ENCODE measurements at places on chromosomes 1 and 21.

GRCh38 chr1:93695411-93696005, 13.9 kb upstream of the BCAR3 start:
- DNase-seq: no peak

- DNase-seq: no peak
Measured at GRCh38 chr1:116376729-116377086, 3.7 kb downstream of the ATP1A1 start.

DNA sequence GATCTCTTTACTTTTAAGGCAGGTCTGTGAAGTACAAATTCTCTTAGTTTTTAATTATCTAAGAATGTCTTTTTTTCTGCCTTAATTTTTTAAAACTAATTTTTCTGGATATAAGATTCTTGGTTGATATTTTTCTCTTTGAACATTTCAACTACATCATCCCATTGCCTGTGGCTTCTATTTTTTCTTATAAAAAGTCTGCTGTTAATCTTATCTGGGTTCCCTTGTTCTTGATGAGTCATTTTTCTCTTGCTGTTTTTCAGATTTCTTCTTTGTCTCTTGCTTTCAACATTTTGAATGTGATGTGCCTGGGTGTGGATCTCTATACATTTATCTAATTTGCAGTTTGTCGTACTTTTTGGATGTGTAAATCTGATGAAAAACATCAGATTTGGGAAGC, 525.2 kb upstream of the PBX1 start:
- DNase-seq: no peak

DNA sequence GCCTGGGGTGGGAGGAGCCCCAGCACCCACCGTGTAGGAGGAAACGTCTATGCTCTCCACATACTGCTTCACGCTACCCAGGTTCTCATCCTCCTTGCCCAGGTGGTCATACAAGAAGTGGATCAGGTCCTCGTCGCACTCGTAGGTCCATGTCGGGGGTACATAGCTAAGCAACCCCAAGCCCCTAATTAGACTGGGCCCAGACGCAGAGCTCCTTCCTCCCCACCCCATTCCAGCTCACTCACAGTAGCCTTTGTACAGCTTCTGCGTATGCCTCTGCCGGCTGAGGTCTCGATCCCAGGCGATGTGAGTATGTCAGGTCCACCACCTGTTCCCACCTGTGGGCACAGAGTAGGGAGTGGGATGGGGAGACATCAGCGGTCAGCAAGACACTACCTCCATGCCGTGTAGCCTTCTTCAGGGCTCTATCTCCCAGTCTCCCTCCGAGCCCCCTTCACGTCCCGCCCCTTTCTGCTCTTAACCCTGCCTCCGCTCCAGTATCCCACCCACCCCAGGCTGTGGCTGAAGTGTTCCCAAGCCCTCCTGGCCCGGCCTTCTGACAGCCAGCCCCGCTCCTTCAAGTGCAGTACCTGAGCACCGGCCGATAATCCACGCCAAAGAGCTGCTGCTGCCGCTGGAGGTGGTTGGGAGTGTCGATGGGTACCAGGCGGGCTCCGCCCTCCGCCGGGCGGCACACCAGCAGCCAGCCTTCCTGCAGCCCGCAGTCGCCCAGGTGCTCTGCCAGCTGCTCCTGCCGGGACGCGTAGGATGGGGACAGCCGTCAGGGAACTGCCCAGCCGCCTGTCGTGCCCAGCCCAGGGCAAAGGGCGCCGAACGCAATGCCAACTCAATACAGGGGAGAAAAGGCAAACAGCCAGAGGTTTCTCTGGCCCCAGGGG, 919 bp downstream of the HECTD3 start:
- no peak for DNase-seq

GRCh38 chr21:44332383-44332782, 6.8 kb downstream of the CFAP410 start:
- no peak for DNase-seq

- no peak for DNase-seq
Measured at GRCh38 chr1:205541161-205541886, 36.9 kb downstream of the CDK18 start.

DNA sequence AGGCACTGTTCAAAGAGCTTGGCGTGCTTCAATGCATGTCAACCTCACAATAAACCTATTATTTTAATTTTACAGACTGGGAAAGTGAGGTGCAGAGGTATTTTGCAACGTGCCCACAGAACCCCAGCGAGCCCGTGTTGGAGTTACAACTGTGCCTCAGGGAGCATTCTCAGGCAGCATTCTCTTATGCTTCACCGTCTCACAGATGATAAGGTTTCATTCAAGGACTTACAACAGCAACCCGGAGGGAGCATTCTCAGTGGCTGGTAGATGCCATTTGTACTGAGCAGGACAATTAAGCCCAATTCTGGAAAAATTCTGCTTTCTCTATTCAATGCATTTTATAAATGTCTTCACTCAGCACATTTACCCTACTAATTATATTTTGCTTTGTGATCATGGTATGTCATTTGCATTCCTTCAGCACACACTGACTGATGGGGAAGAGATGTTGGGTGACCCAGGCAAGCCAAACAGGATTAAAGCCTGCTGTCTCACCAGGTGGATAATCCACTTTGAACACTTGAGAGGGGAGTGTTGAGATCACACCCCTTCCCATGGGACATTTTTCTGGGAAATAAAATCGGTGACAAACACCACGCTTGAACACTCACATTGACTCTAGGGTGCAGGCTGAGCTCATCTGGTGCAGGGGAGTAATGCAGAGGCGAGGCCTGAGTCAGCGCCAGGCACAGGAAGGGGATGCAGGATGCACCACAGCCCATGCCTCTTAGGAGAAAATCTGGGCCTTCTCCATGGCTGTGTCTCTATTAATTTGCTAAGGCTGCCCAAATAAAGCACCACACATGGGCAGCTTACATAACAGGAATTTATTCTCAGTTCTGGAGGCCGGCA, 113.9 kb downstream of the CLIC6 start:
- DNase-seq: no peak

- DNase-seq: no peak
Measured at GRCh38 chr21:42790520-42791065, 88.7 kb downstream of the WDR4 start.

GRCh38 chr1:100253552-100253951, 3.9 kb upstream of the DBT start:
- no peak for DNase-seq

- no peak for DNase-seq
Measured at GRCh38 chr1:64090436-64090835, 113.0 kb upstream of the UBE2U start.

- no peak for DNase-seq
Measured at GRCh38 chr1:192442736-192443135, 125.9 kb downstream of the RGS21 start.

- no peak for DNase-seq
Measured at GRCh38 chr1:25710583-25711347, 89.2 kb upstream of the SELENON start.

DNA sequence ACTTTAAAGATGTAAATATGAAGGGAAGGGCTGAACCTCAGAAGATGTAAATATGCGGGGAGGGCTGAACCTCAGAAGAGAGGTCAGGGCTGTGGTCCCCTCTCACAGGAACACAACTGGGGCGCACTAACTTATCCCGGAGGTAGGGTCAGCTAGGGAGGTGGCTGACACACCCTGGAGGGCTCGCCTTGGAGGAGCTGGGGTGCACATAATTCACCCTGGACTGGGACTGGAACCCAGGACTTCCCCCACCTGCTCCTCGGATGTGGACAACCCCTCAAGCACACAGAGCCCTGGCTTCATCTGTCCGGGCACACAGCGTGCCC, 13.9 kb upstream of the TTC39A start:
- DNase-seq: no peak

DNA sequence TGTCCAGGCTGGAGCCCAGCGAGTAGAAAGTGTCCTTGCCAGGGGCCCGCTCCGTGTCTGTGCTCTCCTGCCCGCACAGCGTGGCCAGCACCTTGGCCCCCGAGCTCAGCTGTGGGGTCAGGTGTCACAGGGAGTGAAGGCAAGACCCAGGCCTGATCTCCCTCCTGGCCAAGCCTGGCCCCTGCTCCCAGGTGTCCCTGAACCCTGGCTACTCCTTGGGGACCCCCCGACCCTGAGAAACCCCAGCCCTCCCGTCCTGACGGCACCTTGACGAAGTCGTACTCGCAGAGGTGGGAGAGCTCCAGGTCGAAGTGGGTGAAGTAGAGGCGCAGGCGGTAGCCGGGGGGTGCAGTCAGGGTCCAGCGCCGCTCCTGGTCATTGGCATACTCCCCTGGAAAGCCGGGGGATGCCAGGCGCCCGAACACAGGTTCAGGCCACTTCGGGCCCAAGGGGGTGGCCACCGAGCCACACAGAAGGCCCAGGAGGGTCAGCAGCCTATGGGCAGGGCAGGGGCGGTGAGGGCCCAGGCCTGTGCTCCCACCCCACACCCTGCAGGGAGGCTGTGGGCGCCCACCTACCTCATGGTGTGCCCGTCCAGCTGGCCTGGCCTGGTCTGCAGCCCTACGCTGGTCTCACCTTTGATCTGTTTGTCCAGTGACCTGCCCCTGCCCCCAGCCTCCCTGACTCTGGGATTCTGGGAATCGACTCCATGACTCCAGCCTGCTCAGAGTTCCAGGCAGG, at the start of gene MASP2:
Gene MASP2 (minus strand): TSS at position 615 of the 741 bp plus-strand sequence. CDS start 32 bp downstream, at position 583.
- no peak for DNase-seq

- peak; percentile 14 for DNase-seq
Measured at GRCh38 chr1:204989266-204990058, 53.5 kb upstream of the CNTN2 start.

- DNase-seq: no peak
Measured at GRCh38 chr1:246794828-246795671, 70.8 kb downstream of the SCCPDH start.

- no peak for DNase-seq
Measured at GRCh38 chr1:118007391-118007790, 77.9 kb downstream of the WDR3 start.

DNA sequence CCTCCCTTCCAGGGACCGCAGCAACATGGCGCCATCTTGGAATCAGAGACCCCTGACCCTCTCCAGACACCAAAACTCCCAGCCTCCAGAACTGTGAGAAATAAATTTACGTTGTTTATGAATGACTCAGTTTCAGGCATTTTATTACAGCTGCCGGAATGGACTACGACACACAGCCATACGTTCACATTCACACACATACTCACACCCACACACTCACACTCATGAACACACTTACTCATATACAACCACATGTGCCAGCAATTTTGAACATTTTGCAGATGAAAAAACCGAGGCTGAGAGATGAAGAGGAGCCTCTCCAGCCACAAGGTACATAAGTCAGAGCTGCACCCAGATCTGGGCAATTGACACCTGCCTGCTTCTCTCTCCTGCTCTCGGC, 151.0 kb upstream of the RAB4A start:
- no peak for DNase-seq

- no peak for DNase-seq
Measured at GRCh38 chr21:35321322-35322200, 272.5 kb upstream of the RUNX1 start.

DNA sequence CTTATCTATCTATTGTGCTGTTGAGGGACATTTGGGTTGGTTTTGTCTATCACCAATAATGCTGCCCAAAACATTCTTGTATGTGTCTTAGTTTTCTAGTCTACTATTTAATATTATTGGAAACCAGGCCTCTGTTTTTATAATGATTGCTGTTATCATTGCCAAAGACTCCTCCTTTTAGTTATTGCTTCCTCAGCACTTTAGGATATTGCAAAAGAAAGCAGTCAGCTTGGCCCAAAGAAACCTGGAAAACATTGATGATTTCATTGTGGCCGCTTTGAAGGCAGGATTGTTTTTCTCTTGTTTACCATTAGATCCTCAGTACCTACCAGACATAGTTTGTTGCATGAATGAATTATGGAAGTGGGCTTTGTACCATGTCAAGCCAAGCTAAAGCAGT, 20.6 kb upstream of the MTARC2 start:
- no peak for DNase-seq

DNA sequence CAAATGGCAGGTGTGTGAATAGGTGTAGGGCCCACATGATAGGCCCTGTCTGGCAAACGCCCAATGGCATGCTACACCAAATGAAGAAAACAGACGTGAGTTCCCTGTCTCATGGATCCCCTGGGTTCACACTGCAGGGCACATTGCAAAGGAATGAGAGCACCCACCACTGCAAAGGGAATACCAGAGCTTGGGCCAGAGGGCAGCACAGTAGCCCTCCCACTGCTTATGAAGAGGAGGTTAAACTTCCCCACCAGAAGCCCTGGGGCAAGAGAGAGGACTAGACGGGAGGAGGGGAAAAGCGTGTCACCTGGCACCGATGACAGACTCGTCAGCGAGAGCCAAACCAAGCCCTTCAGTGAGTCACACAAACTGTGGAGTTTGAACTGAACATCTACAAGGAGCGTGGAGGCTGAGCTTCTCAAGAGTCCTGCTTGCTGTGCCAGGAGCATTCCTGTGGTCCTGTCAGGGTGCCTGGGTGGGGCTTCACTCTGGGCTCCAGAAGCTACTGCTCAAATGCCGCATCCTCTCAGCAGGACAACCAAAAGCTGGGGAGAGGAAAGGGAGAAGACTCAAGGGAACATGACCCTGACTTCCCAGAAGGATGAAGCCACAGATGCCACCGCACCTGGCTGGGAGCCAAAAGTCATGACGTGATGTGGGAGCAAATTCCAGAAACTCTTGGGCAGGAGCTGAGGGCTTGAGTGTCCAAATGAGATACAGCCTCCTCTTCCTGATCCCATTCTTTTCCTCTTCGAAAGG, 61.1 kb downstream of the TOMM20 start:
- no peak for DNase-seq

DNA sequence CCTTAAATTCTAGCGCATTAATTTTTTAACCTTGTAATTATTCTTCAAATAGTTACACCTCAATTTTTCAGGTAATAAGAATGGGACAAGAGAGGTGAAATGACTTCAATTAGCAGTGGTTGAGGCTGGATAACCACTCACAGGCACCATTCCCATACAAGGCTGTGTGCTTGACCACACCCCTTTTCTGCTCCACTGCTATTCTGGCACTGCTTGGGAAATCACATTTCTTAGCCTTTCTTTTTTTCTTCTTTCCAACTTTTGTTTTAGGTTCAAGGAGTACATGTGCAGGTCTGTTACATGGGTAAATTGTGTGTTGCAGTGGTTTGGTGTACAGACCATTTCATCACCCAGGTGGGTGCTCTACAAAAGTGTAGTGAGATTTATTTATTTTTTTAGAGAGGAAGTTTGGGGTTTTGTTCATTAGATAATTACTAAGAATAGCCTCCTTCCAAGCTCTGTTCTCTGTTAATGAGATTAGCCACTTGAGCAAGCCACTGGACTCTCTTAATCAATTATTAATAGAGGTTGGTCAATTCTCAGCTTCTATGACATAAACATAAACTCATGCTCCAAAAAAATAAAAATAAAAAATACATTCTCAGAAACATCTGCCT, 14.4 kb downstream of the ILDR2 start:
- no peak for DNase-seq

DNA sequence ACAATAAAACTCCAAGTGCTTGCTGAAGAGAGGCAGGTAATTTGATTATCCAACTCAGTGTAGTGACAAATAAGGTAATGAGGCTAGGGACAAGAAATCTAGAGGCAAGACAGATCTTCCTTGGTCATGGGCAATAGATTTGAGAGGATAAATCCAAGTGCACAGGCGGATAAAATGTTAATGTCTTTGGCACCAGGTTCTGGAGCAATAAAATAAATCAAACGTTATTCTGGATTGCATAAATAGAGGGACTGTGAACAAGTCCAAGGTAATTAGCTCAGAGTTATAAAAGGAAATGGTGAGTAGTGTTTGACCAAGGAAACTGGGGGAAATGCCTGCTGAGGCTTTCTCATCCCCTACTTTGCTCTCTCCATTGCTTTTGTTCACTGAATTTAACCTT, 329.3 kb upstream of the PROX1 start:
- no peak for DNase-seq
